ENCODE measurements at places on chromosomes 2 and 18. TPM values are rescaled to one million over a fixed set of nuclear protein-coding genes. Genes with fewer than 3 reads are reported as not detected.

The KCNF1 gene
- total RNA-seq = not detected

The KIF1A gene
- total RNA-seq = 0.95 TPM

The TSGA10 gene
- 7.2 TPM for total RNA-seq

The LIMS4 gene
- total RNA-seq = 0.49 TPM

The LYPD1 gene
- not detected for total RNA-seq

The TMEM185B gene
- total RNA-seq = 20.9 TPM

The CXXC1 gene
- 160 TPM for total RNA-seq

The SULT1C3 gene
- total RNA-seq = not detected

DNA sequence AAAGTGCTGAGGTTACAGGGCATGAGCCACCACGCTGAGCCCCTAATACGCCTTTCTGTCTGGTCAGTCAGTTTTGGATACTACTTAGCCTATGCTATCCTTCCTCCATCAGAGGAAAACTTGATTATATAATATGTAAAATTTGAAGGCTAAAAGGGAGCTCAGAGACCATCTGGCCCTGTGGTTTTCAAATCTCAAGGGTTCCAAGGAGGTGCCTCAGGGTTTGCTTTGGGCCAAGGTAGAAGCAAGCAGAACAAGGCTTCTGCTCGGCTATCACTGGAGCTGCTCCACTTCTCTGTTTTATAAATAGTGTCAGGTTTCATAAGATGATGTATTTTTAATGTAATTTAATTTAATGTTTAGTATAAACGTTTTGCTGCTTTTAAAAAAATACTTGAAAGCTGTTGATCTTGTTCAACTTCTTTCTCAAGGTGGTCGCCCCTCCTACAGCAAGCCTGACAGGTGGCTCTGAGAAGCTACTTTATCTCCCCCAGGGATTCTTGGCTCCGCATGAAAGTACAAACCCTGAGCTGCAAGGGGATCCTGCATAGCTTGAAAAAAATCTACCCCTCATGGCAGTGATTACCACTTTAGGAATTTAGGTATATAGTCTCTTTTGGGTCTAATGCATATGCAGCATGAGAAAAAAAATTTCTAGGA is 290.3 kb downstream of the CNTNAP5 start:
- no peaks in the 10 kb centered on the region for H3K27me3 ChIP-seq
- no peaks in the 10 kb centered on the region for H3K4me1 ChIP-seq
- no peak overlapping the region for H3K4me3 ChIP-seq
- no peak for DNase-seq
- no peaks in the 10 kb centered on the region for H3K36me3 ChIP-seq
- H3K27ac ChIP-seq = no peak overlapping the region

GRCh38 chr2:189648846-189649509 is 12.3 kb upstream of the ASNSD1 start:
- no peaks in the 10 kb centered on the region for H3K4me1 ChIP-seq
- H3K36me3 ChIP-seq = no peaks in the 10 kb centered on the region
- no peak overlapping the region for H3K27ac ChIP-seq
- DNase-seq = no peak
- H3K4me3 ChIP-seq = no peak overlapping the region
- H3K27me3 ChIP-seq = no peaks in the 10 kb centered on the region

DNA sequence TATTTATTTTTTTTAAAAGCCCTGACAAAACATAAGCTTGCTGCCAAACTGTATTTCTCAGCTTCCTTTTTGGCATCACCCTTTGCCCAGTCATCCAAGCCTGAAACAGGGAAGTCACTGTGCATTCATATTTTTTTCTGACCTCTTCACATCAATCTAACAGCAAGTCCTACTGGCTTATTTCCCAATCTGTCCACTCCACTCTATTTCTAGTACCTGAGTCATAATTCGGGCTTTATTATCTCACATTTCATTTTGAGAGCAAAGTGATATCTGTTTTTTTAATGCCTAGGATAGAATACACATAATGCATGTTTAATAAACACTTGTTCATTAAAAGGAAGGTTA is 5.1 kb downstream of the HNMT start:
- H3K27ac ChIP-seq = no peak overlapping the region
- no peaks in the 10 kb centered on the region for H3K36me3 ChIP-seq
- H3K4me3 ChIP-seq = no peak overlapping the region
- no peak for DNase-seq
- H3K27me3 ChIP-seq = no peaks in the 10 kb centered on the region
- H3K4me1 ChIP-seq = no peaks in the 10 kb centered on the region

GRCh38 chr18:79400591-79401381 is 5.1 kb downstream of the NFATC1 start:
- no peak overlapping the region for H3K27ac ChIP-seq
- H3K4me3 ChIP-seq = peak overlapping the region; percentile 82
- peaks cover 28% of the 10 kb centered on the region for H3K4me1 ChIP-seq
- no peaks in the 10 kb centered on the region for H3K36me3 ChIP-seq
- DNase-seq = peak; percentile 24
- no peaks in the 10 kb centered on the region for H3K27me3 ChIP-seq

DNA sequence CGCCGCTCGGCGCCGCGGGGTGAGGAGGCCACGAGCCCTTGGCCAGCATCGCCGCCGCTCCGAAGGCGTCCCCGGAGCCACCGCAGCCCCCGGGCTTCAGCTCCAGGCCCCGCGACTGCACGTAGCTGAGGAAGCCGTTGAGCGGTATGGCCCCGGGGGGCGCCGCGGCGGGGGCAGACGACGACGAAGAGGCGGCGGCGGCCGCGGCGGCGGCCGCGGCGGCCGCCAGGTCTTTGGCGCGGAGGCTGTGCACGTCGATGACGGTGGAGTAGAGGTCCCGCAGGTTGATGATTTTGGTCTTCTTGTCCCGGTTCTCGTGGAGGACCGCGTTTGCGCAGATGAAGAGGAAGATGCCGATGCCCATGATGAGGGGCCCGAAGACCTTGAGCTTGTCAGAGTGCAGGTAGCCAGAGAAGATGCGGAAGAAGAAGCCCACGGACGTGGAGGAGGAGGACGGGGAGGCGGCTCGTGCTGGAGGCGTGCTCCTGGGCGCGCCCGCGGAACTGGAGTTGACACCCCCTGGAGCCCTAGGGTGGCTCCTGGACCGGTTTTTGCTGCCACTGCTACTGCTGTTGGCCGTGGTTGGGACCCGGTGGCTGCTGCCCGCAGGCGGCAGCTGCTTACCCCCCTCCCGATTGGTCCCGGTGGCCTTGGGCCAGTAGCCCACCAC is 4.0 kb downstream of the TMEM200C start:
- H3K27me3 ChIP-seq = peaks cover 14% of the 10 kb centered on the region
- H3K27ac ChIP-seq = no peak overlapping the region
- no peak for DNase-seq
- H3K4me1 ChIP-seq = no peaks in the 10 kb centered on the region
- H3K36me3 ChIP-seq = no peaks in the 10 kb centered on the region
- no peak overlapping the region for H3K4me3 ChIP-seq

DNA sequence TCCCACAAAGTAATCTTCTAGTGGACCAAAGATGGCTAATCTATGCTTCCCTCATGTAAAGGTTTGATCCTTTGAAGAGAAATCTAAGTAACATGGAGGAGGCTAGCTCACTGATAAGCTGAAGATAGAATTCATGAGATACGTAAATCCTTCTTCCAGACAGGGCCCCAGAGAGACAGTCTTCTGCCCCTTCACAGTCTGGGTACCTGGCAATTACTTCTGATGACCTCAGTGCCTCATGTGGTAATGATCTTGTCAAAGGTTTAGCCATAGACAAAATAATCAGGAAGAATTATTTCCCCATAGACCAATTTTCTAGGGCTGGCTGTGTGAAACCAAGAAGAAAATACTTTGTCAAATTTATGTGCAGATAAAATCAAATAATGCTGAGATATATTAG is 495.8 kb downstream of the METTL4 start:
- H3K36me3 ChIP-seq = no peaks in the 10 kb centered on the region
- H3K27me3 ChIP-seq = no peaks in the 10 kb centered on the region
- no peak overlapping the region for H3K27ac ChIP-seq
- H3K4me1 ChIP-seq = no peaks in the 10 kb centered on the region
- no peak for DNase-seq

DNA sequence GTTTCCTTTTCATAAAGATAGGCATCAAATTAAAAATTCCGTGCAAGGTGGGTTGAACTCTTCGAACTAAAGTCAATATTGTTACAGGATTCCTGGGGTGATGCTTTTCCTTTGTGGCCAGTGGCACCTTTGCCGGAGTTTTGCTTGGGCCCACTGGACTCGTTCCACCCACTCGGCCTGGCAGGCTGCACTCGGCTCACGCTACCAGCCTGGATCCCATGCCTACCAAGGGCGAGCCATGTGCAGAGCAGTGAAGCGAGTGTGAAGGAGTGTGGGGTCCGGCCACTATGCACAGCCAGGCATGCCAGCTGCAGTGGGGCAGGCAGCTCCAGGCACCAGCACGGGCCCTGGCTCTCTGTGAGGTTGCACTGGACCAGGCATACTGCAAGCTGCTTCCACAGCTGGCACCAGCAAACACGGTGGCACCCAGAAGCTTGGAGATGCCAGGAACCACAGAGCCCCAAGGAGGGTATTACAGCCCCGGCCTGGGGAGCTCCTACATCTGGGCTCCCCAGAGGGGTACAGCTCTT is 83.6 kb downstream of the DTNB start:
- no peak for DNase-seq
- H3K36me3 ChIP-seq = no peaks in the 10 kb centered on the region
- no peaks in the 10 kb centered on the region for H3K27me3 ChIP-seq
- H3K4me1 ChIP-seq = peaks cover 48% of the 10 kb centered on the region
- no peak overlapping the region for H3K27ac ChIP-seq
- H3K4me3 ChIP-seq = no peak overlapping the region

GRCh38 chr2:99600981-99601651 is 111.3 kb upstream of the REV1 start:
- no peaks in the 10 kb centered on the region for H3K4me1 ChIP-seq
- H3K4me3 ChIP-seq = no peak overlapping the region
- no peaks in the 10 kb centered on the region for H3K36me3 ChIP-seq

- no peak overlapping the region for H3K4me3 ChIP-seq
- no peaks in the 10 kb centered on the region for H3K36me3 ChIP-seq
- no peak for DNase-seq
- H3K27ac ChIP-seq = no peak overlapping the region
- H3K4me1 ChIP-seq = no peaks in the 10 kb centered on the region
- no peaks in the 10 kb centered on the region for H3K27me3 ChIP-seq
Observed at GRCh38 chr18:9048808-9049494, 53.5 kb upstream of the NDUFV2 start.

Measured in GM12878 (cell line).